NCI-H2107 (cell line): ENCODE measurements at places on chromosomes 4 and X.
A peak's percentile ranks its signal among the peaks of the same experiment; 100 is the strongest.

GRCh38 chr4:53461244-53461643 lies 83.8 kb downstream of the FIP1L1 start:
- DNase-seq, result no peak

DNA sequence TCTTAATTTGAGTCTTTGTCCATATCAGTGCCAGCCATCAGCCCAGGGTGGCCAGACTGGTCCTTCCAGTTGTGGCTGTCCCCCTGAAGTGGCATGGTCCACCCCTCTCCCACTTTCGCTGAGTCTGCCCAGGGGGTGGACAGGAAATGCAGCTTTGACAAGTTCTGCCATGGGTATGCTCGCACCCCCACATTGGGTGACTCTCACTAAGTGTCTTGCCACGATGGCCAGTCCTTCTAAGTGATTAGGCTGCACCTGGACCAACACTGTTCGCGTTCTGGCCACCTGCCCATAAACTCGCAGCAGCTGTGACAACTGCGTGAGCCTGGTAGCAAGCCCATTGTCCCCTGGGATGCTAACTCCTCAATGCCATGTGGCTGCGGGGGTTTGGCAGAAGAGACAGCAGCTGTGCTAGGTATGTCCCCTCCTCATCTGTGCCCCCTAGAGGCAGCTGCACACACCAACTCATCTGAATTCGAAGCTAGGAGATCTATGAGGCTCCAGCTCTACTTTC lies 10.0 kb upstream of the LNX1 start:
- DNase-seq, result peak; percentile 30

GRCh38 chr4:11430536-11430935 lies 1.8 kb upstream of the HS3ST1 start:
- no peak for DNase-seq

DNA sequence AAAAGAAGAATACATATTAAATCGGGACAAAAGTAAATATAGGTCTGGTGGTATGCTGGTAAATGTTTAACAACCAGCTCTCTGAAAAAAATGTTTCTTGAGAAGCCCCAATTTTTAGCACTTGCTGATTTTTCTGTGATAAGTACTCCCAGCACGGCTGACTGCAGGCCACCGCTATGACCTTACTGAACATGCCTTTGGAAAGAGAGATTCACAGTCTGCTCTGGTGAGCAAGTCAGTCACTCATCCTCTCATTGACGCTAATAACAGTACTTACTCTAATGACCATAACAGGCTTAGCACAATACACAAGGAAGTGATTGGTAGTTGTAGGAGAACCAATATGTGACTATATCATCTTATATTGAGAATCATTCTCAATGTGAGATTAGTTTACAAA lies 98.9 kb upstream of the BLTP1 start:
- no peak for DNase-seq

- DNase-seq, result no peak
Observed at GRCh38 chr4:39124885-39125599, 57.3 kb upstream of the WDR19 start.

- DNase-seq, result no peak
Observed at GRCh38 chr4:114864060-114864459, 249.4 kb downstream of the NDST4 start.

GRCh38 chrX:64842492-64842891 lies 133.8 kb downstream of the ZC4H2 start:
- DNase-seq, result no peak

- DNase-seq, result no peak
Observed at GRCh38 chrX:73615022-73615421, 52.0 kb downstream of the CHIC1 start.

DNA sequence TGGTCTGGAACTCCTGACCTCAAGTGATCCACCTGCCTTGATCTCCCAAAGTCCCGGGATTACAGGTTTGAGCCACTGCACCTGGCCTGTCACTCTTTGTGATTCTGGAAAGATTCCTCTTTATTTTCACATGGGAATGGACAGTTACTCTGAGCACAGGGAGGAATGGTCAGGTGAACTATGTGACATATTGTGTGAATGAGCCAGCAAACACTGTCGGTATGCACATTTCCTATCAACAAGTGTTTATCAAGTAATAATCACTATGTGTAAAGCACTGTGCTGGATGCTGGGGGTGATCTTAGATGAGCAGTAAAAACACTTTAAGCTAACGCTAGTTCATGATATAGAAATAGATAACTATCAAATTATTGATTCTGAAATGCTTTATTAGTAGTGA lies 97.5 kb downstream of the LIMCH1 start:
- DNase-seq, result no peak

DNA sequence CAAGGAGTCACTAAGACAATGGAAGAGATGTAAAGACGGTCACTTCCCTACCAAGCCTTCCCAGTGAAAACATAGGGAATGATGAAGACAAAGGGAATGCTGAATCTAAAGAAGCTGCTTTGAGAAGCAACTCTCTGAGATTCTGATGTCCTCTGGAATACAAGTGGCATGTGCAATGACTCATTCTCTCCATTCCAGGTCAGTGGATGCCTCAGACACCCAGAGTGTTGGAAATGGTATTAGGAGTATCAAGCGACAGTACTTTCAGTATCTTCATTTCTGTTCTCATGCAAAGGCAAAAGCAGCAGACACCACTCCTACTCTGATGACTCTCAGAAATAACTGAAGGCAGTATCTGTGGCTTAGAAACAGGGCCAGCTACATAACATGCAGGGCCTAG lies 102.6 kb downstream of the FSTL5 start:
- DNase-seq, result no peak

- DNase-seq, result no peak
Observed at GRCh38 chrX:123513585-123514278, 219.1 kb downstream of the THOC2 start.

DNA sequence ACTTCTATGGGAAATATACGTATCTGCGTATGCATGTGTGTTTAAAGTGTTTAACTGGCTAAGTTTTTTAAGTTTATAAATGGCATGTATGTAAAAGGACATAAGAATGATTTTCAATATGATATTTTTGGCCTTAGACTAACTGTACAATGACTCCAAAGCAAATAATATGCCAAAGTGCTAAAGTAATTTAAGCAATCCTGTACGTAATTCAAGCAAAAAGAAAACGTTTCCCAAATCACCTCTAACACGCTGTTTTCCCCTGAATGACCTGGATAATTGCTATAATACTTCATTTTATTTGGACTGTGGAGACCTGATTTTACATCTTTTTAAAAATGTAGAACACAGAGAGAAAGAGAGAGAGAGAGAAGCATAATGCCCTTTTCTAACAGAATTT lies 183.0 kb upstream of the HAND2 start:
- no peak for DNase-seq

GRCh38 chrX:40076750-40077575 lies 20.8 kb downstream of the BCOR start:
- DNase-seq, result no peak
